ENCODE measurements at places on chromosomes 5 and 9. TPM values are rescaled to one million over a fixed set of nuclear protein-coding genes. Genes with fewer than 3 reads are reported as not detected.
A peak's percentile ranks its signal among the peaks of the same experiment; 100 is the strongest.

Gene GABRA1
- not detected for total RNA-seq

Gene FOXD4L4
- total RNA-seq, result 0.67 TPM

- DNase-seq, result no peak
Measured at GRCh38 chr5:37665272-37665671, 174.6 kb downstream of the GDNF start.

GRCh38 chr5:78968781-78969180 lies 16.3 kb downstream of the ARSB start:
- DNase-seq, result no peak

- DNase-seq, result no peak
Measured at GRCh38 chr5:29800752-29801151, 1392.7 kb upstream of the CDH6 start.

- DNase-seq, result no peak
Measured at GRCh38 chr9:112031400-112031799, 134.8 kb downstream of the UGCG start.

DNA sequence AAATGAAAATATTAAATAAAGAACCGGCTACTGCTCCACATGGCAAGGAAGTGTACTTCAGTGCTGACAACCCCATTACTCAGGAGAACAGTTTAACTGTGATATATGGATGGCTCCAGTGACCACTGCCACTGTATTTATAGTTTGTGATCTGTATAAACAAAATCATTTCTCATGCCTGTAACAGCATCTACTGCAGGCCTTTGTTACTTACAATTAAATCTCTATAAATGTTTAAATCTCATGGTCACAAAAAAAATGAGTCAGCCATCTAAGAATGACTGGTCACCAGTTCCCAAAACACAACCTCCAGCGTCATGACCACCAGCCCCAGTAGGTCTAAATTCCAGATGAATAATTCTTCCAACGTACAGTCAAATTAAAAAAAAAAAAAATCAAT lies 24.6 kb downstream of the SERINC5 start:
- DNase-seq, result peak; percentile 44

- DNase-seq, result no peak
Measured at GRCh38 chr5:124454081-124454480, 292.4 kb downstream of the ZNF608 start.

- DNase-seq, result no peak
Measured at GRCh38 chr9:30591461-30591860, 1793.0 kb upstream of the ACO1 start.

- DNase-seq, result peak; percentile 24
Measured at GRCh38 chr5:17743580-17744435, 109.5 kb downstream of the TAF11L14 start.

DNA sequence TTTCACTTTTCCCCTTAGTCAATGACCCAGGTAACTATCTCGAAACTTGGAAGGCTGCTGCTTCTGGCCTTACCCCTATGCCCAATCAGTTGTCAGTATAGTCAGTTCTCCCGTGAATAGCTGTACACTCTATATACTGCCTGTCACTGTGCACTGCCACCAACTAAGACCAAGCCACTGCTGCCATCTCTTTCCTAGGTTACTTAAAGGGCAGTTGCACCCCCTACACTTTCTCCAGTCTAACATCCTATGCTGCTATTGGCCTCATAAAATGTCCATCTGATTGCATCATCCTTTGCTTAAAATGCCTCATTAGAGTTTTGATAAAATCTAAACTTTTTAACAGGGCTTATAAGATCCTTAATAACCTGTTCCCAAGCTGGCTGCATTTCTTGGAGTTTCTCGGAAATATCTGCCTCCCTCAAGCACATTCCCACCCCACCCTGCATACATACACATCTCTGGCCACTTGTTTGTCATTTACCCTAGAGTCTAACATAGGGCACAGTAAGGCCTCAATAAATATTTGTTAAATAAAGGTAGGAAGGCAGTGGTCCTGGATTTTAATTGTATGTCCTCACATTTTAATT lies 32.8 kb upstream of the TNFAIP8 start:
- peak; percentile 19 for DNase-seq

GRCh38 chr5:160048131-160048530 lies 39.2 kb downstream of the TTC1 start:
- no peak for DNase-seq

- peak; percentile 12 for DNase-seq
Measured at GRCh38 chr5:111774525-111774924, 17.5 kb upstream of the NREP start.

GRCh38 chr5:53476531-53477480 lies 3.6 kb upstream of the FST start:
- DNase-seq, result no peak

DNA sequence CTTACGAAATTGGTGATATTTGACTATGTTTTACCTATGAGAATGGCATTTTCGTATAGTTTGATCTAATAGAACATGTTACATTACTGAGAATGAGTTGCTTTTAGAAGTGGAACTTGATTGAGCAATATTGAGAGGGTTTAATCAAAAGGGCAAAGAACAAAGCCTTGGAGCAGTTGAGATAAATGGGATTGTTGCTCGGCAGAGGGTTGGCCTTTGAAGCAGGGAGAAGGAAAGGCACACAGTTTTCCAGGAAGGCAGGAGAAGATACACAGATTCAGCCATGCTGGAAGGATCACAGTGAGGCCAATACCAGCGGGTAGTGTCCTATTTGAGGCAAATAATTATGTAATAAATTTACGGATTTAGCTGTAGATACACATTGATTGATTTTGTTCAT lies 19.5 kb downstream of the MAN2A1 start:
- DNase-seq, result no peak

DNA sequence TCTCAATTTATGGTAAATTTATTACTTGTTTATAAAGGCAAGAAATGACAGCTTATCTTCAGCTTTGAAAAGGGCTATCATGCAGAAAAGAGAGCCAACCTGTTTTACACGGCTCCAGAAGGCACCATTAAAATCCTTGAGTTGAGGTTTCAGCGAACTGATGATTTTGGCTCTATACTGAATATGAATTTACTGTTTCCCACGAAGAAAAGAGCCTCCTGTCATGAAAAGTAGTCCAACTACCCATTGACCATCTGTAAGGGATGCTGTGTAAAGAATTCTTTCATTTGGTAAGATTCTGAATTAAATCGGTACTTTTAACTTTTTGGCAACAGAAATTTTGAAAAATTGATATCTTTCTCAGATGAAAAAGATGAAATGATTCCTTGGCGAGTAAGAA lies 657.6 kb upstream of the ZNF608 start:
- no peak for DNase-seq

DNA sequence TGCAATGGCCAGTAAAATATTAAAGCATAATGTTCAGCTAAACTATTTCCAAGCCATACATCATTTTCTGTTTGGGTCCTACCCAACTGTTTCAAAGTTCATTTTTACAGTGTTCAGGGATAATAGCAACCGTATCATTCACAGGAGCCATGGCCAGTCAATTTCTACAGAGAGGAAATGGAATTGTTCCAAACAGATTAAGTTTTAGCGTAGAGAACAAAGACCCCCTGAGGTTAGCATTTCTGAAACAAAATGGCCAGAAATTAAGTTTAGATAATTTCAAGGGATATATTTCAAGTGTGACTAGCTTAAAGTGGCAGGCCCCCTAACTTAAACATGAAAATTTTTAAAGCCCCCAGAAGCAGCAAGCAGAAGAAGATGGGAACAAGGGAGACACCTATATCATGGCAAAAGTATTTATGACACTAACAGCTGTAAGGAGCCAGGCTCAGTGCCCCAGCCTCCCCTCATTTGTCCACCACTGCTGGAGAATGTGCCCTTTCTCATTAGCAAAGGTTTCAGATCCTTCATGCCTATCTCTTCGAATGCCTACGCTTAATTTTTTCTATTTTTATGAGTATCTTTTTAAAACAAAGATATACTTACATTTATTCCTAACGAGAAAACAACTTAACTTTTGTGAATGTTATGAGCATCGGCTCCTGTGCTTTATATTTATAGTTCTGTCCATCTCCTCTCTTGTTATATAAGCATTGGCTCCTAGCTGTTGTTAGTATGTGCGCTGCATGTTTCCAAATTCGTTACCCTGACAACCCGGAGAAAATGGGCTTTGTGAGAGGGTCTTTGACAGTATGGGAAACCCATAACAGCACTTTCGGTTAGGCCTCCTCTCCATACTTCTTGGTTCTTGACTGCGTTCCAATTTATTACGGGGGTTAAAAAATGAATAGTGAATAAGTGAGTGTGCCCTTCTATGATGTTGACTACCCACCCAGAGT lies 116.3 kb downstream of the MED27 start:
- no peak for DNase-seq

GRCh38 chr9:89442501-89442978 lies 55.4 kb downstream of the SEMA4D start:
- no peak for DNase-seq

Data from mammary epithelial cell (primary cell).